ENCODE measurements at places on chromosomes 4 and X.

DNA sequence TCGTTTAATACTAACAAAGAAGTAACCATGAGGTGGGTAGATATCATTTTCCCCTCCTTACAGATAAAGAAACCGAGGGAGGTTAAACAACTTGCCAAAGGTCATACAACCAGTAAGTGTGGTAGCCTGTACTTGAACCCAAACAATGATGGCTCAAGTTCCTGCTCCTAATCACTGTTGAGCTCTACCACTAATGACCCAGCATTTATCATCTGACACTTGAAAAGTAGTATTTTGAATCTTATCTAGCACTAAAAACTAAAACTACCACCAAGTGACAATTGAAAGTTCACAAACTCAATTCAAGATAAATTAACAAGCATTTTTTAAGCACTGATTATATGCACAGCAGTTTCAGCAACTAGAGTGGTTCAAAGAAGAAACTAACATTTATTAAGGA lies 13.1 kb downstream of the FBXW7 start:
- no peak for DNase-seq

DNA sequence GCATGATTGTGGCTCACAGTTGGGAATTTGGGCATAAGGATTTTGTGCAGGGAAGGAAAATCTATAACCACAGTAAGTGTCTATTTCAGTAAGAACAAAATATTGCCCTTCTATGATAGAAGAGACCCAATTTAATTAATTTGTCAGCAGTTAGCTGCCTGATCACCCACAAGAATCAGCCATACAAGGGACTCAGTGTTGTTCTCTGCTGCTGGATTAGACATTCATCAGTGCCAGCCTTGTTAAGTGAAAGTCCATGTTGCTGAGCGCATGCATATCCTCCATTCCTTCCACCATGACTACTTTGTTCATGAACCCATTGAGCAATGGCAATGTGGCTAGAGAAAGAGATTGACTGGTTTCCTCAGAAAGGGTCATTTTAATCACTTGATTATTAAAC lies 125.3 kb upstream of the PDHA2 start:
- no peak for DNase-seq

DNA sequence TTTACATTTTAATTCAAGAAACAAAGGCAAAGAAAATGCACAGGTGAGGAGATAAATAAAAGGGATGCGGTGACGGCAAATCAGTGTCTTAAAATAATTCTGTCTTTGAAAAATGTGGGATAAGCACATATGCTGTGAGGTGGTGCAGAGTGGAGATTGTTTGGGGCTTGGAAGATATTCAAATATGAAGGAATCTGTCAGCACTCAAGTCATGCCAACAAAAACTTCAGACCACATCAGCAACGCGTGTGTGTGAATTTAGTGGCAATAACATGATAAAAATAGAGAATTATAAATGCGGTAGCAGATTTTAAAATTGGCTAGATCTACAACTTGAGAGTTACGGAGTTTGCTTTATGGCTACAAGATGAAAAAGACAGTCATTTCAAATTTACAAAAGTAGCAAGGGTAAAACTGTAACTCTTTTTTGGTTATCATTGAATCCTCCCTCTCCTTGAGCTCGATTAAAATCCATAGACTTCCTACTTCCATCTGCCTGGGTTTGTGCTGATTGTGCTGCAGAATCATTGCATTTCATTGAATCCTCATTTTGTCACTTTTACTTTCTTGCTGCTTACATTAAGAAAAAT lies 71.5 kb upstream of the VCX2 start:
- no peak for DNase-seq

DNA sequence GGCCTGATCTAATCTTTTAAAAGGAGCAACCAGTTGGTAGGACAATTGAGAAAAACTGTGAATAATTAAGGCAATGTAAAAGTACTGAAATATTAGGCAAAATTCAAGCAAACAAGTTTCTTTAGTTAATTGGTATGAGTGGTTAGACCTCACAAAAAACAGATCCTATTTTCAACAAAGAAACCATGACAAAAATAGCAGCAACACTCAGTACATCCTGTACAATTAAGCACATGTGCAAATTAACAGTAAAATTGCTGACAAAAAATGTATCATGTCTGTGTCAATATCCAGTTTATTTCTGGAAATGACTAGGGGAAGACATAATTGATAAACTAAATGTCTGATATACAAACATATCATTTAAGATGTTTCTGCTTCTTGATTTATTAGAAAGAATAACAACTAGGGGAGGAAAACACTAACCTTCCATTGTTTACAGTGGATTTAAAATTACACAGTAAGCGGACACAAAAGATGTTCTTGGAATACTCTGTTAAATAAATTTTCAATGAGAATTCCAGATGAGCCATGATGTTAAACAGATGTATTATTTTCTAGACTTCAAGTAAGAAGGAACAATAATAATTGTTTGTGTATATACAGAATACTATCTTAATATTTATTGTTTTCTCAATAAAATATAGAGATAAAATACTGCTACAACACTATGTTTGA lies 638.9 kb downstream of the SPRY1 start:
- DNase-seq = no peak

GRCh38 chrX:143869018-143869417 lies 14.9 kb upstream of the UBE2NL start:
- DNase-seq = no peak

All from mesothelial cell of epicardium (in vitro differentiated cells).